ENCODE measurements at places on chromosomes 12 and 14.

DNA sequence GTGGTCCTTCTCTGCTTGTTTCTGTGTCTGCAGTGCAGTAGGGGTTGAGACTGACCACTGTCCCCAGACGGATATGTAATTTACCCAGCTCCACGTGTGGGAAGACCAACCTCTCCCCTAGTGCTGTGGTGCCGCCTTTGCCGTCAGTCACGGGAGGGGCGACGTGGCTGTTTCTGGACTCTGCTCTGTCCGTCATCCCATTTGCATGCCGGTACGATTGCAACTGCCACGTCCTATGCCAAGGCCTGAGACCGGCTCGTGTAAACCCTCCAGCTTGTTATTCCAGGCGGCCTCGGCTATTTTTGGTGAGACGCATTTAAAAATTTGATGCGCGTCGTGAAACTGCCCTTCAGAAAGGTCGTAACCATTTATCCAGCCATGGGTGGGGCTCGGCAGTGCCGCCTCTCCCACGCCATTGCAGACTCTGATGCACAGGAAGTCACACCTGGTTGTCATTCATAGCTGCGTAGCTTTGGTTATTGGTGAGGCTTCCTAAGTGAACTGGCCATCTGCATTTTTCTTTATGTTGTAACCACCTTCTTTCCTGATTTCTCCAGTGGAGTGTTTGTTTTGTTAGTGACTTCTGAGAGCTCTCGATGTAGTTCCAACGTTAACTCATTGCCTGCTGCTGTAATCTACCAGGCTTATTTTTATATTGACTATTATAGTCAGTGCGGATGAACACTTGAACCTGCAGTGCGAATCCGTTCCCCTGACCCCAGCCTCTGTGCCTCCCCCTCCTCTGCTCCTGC is 75.1 kb downstream of the ADGRD1 start:
- DNase-seq = no peak

DNA sequence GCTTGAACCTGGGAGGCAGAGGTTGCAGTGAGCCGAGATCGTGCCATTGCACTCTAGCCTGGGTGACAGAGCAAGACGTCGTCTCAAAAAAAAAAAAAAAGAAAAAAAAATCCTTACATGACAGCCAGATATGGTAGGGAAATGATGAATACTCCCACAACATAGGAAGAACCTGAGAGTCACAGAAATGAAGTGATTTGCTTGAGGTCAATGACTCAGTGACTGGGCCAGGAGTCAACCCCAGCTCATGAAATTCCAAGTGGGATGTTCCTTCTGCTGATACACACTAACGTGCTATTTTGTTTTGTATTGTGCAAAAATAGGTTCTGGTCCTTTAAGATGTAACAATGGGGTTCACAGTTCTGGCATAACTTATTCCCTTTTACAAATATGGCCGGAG is 9.0 kb downstream of the RHOF start:
- no peak for DNase-seq

- no peak for DNase-seq
These were observed 168.3 kb downstream of the DUSP6 start for GRCh38 chr12:89183985-89184435.

GRCh38 chr14:67436006-67436866 is 24.3 kb upstream of the PLEK2 start:
- no peak for DNase-seq

DNA sequence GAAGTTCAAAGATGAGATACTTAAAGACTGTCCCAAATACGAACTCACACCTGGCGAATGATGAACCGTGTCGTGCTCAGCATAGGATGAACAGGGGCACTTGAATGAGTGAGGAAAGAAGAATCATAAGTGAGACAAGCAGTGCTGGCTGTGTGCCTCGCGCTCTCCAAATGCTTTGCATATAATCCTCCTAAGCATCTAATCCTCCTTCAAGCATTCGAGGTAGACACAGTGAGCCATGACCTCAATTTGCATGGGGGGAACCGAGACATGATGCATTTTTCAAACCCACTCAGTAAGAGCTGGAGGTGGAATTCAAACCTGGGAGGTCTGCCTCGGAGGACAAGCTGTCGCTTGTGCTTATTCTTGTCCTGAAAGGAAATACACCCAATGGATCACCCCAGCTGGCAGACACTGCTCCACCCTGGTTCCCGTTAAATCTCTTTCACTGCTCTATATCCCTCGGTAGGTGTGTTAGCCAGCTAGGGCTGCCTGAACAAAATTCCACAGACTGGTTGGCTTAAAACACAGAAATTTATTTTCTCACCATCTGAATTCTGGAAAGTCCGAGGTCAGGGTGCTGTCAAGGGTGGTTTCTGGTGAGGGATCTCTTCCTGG is 274.0 kb downstream of the SLC15A4 start:
- no peak for DNase-seq
